Cortex of kidney (tissue), 1 donor: ENCODE measurements at places on chromosomes 2 and 18.

DNA sequence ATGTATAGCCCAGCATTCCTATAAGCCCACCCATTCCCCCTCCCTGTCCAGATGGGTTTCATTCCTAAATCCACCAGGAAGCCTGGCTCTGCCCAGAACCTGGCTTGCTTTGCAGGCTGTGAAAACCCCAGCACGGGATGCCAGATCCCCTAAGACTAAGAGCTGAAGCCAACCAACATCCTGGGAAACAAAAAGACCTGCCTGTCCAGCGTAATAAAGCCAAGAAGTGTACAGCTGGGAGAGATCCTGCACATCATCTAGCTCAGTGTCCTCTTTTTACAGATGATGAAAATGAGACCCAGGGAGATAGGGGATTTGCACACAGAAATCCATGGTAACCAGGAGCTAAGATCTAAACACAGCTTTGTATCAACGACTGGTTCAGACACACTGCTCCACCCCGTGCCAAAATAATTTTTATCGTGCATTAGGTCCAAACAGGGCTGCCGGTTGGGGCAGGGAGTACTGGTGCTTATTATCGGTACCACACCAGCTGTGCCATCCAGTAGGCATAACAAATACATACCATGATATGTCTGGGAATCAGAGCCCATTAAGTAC lies 2.9 kb downstream of the RND3 start:
- no peak for DNase-seq

DNA sequence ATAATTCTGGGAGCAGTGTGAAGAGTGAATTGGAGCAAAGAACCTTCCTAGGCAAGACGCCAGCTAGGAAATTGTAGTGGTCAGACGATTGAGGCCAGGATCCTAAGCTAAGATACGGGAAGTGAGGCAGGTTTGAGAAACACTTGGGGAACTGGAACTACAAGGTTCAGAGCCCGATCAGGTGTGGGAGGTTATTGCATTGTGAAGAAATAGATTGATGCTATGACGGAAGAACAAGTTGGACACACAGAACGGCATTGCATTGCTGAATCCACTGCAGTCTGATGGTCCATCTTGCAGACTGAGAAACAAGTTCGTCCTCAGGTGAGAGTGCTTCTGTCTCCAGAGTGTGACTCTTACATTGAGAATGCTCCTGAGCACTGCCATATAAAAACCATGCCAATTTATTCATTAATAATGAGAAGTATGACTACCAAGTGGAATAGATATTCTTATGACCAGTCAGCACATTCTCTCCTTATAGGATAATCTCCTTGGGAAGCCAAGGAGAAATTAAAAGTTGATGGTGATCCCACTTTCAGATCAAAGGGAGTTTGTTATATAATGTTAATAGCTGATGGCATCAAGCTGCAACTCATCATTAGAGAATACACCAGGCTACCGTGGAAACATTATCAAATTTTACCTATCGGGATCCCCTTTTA lies 30.9 kb downstream of the ANTXR1 start:
- no peak for DNase-seq

- no peak for DNase-seq
Measured at GRCh38 chr2:64975232-64975821, 13.9 kb upstream of the SLC1A4 start.

- DNase-seq, result no peak
Measured at GRCh38 chr2:74806355-74806839, 27.5 kb upstream of the HK2 start.

DNA sequence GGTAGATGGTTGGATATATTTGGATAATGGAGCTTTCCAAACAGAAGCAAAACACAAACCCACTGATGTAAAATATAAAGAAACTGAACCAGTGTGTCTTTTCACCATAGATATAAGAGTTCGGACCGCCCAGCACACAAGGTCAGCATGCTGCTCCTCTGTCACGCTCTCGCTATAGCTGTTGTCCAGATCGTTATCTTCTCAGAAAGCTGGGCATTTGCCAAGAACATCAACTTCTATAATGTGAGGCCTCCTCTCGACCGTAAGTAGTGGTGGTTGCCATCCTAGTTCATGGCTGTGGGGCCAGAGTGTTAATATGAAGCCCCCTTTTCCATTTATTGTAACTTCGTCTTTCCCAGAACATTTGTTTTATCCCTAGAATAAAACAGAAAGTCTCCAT lies 125.2 kb upstream of the LYPD6 start:
- DNase-seq, result no peak

DNA sequence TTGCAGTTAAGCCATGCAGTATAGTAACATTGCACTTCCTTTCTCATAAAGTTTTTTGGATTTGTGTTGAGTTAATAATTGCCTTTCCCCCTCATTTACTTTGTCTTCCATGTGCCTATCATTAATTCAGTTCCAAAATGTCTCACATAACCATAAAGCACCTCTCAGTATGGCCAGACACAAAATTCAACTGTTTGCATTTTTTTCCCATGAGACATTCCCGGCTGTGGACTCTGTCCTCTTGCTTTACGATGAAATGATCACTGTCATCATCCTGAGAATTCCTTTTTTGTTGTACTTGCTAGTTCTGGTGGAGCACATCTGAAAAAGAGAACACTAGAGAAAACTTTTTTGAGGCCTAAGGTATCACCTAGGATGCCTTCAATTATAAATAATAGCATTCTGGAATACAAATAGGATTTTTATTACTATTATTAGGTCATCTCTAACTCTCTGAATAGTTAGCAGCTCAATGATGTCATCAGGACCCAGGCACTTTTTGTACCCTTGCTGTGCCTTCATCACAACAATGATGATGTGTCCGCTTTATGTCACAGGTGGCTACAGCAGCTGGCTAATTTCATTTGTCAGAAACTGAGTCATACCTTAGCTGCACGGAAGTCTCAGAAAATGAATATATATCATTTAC lies 8.5 kb upstream of the ATP8B1 start:
- DNase-seq, result no peak

DNA sequence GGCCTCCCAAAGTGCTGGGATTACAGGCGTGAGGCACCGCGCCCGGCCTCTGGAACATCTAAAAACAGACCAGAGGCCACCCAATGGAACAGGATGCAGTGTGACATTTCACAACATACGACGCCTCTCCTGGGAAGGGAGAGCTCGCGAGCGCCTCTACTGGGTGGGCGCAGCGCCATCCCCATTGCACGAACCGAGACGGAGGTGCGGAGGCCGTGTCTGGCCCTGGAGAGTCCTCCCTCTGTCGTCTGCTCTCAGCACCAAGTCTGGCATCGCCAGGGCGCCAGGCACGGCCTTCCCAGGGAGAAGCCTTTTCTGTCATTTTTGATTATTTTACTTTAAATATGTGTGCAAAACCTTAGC lies 9.4 kb upstream of the GBX2 start:
- no peak for DNase-seq

GRCh38 chr2:128784626-128785306 lies 466.1 kb upstream of the HS6ST1 start:
- DNase-seq, result no peak

DNA sequence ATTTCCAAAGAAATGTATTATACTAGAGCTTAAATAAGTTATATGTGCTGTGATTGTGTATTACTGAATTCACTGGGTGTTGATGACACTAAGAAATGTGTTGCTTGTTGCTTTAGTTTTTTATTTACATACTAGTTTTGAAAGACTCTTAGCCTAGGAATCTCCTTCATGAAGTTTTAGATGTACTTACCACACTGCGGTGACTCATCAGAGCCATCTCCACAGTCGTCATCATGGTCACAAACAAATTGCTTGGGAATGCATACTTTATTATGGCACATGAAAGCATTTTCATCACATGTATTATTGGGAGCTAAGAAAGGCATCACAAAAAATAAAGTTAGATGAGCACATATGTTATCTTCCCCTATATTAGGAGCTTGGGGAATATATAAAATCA lies 1624.2 kb downstream of the LRP1B start:
- DNase-seq, result no peak

- no peak for DNase-seq
Measured at GRCh38 chr2:233584210-233584609, 17.6 kb upstream of the USP40 start.

- DNase-seq, result no peak
Measured at GRCh38 chr2:234436482-234436837, 60.4 kb downstream of the ARL4C start.

DNA sequence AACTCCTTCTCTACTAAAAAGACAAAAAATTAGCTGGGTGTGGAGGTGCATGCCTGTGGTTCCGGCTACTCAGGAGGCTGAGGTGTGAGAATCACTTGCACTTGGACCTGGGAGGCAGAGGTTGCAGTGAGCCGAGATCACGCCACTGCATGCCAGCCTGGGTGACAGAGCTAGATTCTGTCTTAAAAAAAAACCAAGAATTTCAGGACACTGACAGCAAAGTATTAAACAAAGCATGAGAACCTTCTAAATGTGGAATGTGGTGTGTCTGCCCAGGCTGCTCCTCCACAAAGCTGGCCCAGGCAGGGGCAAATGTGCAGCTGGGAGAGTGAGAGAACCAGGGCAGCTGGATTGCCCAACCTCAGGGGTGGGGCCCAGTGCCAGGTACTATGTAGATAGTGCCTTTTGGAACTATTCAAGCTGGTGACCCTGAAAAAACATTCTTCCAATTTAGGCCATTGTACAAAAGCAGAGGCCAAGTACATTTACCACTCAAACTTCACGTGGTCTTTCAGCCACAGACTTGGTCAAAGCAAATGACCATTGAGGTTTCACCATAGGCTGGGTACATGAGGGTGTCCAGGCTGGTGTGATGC lies 6.7 kb upstream of the UGT1A5 start:
- no peak for DNase-seq

DNA sequence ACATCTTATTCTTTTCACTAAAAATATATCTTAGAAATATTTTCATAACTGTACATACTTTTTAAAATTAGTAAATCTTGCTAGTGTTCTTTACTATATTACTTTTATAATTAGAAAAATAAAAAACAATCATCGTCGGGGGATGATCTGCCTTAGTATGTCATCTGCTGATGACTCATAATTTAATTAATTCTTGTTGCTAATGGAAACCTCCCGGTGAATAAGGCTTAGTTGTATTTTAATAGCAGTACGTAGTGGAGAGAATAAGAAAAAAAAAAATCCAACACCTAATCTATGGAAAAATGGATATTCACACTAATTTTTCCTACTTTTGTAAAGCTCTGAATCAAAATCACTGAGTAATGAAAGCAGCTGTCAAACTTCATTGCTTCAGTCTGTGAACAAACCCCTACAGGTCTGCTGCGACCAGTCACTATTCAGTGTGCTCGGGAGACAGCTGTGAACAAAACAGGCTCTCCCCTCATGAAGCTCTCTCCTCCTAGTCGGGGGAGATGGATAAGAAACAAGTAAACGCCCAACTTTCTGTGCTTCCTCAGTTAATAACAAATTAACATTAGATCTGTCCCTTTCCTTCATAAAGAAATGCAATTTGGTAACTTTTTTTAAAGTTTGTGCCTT lies 97.4 kb upstream of the UPP2 start:
- DNase-seq, result no peak

- no peak for DNase-seq
Measured at GRCh38 chr2:189350540-189351209, 90.6 kb upstream of the WDR75 start.

DNA sequence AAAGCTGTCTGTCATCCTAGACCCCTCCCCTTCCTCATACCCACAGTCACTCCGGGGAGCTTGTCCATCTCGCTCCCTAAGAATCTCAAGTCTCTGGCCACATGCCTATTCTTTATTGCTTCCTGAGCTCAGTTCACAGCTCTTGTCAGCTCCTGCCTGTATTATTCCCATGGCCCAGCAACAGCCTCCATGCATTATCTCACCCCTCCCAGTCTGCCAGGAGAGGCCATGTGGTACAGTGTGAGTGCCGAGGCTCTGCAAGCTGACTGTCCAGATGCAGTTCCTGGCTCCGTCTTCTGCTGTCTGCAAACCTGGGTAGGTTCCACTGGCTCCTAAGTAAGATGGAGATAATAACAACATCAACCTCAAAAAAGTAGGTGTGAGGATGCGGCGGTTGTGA lies 79.7 kb downstream of the MRPS9 start:
- DNase-seq, result no peak
